ENCODE measurements at places on chromosomes 12 and 14.

- no peak for DNase-seq
Observed at GRCh38 chr12:16622338-16622737, 16.4 kb upstream of the LMO3 start.

GRCh38 chr12:113537751-113538087 lies 66.0 kb upstream of the LHX5 start:
- DNase-seq = no peak

GRCh38 chr14:56660677-56661389 lies 81.2 kb downstream of the TMEM260 start:
- DNase-seq = no peak

- no peak for DNase-seq
Observed at GRCh38 chr12:47725091-47725772, at the start of gene ENDOU. Gene ENDOU, minus strand, starts transcription at chr12:47725490. Its CDS starts 77 bp downstream, at chr12:47725413.

GRCh38 chr12:49880756-49881414 lies 22.8 kb downstream of the FAIM2 start:
- DNase-seq = no peak

- DNase-seq = no peak
Observed at GRCh38 chr12:5748027-5748426, 197.0 kb downstream of the ANO2 start.
